Hypothalamus (tissue), 51 donors: ENCODE measurements at places on chromosomes 3 and 15.

DNA sequence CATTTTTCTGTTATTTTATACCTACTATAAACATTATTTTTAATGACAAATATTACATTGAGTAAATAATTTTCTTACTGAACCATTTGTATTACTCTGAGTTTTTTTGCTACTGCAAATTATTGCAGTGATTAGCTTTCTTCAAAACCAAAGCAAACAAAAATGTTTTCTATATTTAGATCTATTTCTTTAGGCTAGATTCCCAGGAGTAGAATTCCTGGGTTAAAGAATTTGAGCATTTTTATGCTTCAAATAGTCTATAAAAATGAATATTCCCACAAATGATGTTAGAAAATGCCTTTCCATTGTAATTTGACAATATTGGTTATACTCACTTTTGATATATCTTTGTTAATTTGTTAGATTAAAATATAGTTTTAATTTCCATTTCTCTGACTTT is 76.8 kb downstream of the LEKR1 start:
- no peak for DNase-seq

- no peak for DNase-seq
Observed at GRCh38 chr3:39752751-39753150, 56.7 kb upstream of the MYRIP start.

DNA sequence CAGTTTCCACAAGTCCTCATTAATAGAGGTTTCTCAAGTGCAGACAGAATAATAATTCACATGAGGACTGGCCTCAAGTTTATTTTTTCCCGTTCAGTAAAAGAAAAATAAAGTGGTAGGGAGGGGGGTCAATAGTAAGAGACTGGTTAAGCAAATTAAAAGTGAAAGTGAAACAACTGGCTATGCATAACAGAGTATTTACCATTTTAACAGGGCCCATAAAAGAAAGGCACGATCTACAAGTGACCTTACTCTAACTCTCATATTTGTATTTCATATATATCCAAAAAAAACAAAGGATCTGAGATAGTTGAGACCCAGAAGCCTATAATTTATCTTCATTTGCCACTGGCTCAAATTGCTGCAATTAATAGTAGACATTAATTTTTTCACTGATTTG is 686.3 kb downstream of the NTRK3 start:
- no peak for DNase-seq

DNA sequence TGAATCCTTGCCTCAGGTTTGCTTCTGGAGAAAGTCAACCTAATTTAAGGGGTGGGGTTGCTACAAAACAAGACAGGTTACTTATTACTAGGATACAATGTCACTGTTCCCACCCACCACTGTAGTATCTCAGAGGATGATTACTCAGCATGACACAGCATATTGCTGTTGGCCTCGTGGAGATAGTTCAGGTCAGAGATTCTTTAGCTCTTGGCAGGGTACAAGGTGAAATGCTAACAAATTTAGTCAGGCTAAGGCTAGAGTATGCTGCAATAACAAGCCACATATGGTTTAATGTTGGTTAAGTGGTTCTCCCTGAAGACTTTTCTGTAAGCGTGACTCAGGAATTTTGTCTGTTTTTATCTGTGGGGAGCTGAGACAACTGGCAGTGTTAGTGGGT is 161.8 kb downstream of the EDEM1 start:
- no peak for DNase-seq

GRCh38 chr3:105285653-105286241 is 81.0 kb upstream of the ALCAM start:
- DNase-seq, result no peak

- DNase-seq, result no peak
Observed at GRCh38 chr15:94403331-94403730, 172.0 kb downstream of the MCTP2 start.
